ENCODE measurements at places on chromosomes 1 and 21.
A peak's percentile ranks its signal among the peaks of the same experiment; 100 is the strongest.

DNA sequence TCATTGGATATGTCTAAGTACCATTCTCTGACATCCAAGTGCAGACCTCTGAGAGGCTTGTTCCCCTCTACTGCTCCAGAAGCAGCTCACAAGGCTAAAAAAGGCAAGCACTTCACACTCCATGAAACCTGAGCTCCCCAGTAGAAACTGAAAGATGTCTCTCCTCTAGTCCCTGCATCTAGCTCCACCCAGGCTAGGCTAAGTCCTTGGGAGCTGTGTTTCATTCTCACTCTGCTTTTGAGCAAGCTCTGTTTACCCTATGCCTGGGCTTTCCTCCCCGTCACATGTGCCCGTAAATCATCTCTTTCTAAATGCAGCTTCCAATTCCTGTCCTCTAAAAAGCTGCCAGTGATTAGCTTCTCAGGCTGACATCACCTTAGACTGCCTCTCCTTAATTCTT lies 39.0 kb downstream of the LRRC71 start:
- no peak for DNase-seq

DNA sequence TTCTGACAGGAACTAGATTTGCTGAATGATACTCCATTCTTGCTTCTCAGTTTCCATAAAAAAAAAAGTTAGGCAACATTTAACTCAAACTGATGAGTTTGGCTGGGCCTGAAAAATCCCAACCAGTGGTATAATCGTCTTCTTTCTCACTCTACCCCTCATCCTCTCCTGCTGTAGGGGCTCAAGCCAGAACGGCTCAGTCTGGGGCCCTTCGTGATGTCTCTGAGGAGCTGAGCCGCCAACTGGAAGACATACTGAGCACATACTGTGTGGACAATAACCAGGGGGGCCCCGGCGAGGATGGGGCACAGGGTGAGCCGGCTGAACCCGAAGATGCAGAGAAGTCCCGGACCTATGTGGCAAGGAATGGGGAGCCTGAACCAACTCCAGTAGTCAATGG lies 1.6 kb downstream of the TXLNA start:
- no peak for DNase-seq

- DNase-seq, result no peak
Observed at GRCh38 chr1:50183378-50184133, 74.8 kb downstream of the ELAVL4 start.

DNA sequence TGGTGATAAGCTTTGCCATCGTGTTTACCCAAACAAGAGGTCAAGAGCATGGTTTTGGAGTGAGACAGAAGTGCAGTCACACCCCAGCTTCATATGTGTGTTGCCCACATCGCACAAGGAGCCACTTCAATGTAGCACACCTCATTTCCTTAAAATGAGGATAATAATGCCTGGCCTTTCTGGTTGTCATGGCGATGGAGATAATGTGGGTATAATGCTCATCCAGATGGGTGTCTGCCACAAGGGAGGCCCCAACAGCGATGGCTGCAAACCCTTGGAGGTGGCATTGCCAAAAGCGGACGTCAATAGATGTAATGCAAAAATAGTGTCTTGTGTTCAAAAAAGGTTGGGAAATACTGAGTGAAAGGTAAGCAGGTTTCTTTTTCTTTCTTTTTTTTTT lies 83.1 kb upstream of the AJAP1 start:
- no peak for DNase-seq

DNA sequence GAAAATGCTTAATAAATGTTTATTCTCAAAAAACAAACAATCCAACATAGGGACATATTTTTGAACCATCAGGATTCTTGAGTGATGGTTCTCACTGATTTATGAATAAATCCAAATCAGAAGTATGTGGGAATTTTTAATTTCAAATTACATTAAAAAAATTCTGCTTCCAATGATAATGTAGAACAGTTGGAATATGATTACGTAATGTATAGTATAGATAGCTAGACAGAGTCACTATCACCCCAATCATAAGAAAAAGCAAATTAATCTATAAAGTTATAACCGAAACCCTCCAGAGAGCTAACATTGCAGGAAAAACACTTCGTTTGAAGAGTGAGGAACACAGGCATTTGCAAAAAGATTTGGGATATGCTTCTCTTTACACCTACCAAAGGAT lies 1600.6 kb upstream of the B3GALT2 start:
- DNase-seq, result no peak

- no peak for DNase-seq
Observed at GRCh38 chr1:32470991-32471694, 6.3 kb downstream of the ZBTB8B start.

GRCh38 chr1:47031059-47031458 lies 7.6 kb downstream of the CYP4X1 start:
- no peak for DNase-seq

DNA sequence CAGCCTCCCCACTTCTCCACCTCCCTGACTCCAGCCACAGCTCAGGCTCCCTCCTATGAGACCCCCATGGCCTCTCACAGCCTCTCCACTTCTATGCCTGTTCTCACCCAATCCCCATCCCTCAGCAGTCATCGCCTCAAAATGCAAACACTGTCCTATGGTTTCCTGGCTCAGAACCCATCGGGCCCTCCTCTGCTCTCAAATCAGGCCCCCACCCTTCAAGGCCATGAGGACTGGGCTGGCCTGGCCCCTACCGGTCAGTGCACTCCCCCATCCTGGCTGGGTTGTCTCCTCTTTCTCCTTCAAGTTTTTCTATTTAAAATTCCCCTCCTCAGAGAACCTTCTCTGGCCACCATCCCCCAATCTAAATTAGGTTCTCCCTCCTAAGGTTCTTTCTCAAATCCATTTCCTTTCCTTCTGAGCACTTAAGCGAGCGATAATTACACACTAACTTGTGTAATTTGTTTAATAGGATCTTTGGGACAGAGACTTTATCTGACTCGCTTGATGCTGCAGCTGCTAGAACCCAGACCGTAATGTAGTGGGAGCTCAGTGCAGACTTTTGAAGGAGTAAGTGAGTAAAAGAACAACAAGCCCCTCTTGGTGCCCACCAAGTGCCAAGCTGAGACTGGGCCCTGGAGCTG lies 347.2 kb downstream of the MATN1 start:
- no peak for DNase-seq

- DNase-seq, result no peak
Observed at GRCh38 chr1:206708882-206709281, 24.2 kb downstream of the MAPKAPK2 start.

DNA sequence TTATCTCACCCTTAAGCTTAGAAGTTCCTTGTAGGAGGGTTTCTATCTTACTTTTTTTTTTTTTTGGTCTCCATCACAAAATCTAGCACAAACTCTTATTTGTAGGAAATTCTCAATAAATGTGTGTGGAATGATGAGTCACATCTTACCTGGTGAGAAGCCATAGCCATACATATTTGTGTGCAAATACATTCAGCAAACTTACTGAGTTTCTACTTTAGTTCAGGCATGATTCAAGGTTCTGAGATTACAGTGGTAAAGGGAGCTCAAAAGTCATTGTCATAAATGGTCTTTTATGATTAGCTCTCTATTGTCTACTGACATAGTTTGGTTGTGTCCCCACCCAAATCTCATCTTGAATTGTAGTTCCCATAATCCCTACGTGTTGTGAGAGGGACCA lies 193.1 kb upstream of the UBE2U start:
- DNase-seq, result no peak

DNA sequence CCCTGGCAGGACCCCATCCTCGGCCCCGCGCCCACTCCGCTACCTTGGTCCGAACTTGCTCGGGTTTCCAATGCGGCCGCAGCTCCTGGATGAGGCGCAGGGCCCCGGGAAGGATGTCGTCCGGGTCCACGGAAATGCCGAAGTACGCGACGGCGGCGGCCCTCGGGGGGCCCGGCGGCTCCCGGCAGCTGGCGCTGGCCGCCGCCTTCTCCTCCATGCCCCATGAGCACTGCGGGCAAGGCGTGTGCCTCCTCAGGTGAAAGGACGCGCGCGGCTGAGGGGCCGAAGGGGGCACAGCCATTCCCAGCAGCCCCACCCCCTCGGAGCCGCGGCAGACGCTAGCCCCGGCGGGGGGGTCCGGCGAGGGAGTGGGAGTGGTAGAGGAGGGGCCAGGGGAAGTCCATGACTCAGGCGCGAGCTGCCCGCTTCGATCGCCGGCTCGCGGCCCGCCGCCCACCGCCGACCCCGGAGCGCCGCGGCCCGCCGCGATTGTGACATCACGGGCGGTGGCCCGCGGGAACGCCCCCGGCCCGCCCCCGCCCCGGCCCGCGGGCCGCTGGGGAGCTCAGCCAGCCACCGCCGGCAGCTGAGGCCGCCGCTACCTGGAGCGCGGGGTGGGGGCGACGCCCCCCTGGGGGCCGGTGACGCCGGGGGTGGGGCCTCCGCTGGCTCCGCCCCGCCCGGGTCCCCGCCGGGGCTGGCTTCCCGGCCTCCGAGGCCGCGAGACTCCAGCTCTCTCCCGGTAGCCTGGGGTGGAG lies at the start of gene ETNK2:
TSS of gene ETNK2 (minus strand) at position 493 of the 758 bp plus-strand sequence. CDS start at position 301, 192 bp downstream.
- peak; percentile 41 for DNase-seq

DNA sequence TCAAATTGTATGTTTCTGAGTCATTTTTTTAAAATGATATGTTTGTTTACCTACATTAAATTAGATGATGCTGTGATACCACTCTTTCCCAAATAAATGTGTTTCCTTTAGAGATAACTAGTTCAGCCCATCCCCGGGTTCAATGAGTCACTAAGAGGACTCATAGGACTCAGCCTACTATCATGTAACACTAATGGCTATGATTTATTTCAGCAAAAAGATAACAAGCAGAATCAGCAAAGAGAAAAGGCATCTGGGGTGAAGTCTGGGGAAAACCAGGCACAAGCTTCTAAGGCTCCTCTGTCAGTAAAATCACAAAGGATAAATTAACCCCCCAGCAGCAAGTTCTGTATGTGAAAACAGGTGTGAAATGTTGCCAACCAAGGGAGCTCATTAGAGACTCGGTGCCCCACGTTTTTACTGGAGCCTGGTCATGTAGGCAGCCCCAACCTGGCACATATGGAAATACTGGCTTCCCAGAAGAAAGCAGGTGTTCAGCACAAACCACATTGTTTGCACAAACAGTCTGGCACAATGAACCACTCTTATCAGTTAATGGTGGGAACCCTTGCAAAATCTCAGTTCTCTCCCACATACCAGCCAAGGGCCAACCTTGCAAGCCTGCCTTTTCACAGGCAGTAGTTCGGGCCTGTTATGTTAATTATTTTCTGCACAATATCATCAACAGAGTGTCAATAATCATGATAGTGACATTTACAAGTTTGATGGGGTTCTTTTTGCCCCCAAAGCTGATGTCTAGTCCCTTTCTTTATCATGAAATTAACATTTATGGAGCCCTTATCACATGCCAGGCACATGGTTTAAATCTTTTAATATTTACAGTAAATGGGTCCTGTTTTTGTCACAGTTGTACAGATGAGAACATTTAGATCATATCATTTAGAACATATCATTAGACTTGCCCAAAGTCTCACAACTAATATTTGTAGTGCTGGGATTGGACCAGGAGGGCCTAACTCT lies 23.1 kb upstream of the CNN3 start:
- no peak for DNase-seq

DNA sequence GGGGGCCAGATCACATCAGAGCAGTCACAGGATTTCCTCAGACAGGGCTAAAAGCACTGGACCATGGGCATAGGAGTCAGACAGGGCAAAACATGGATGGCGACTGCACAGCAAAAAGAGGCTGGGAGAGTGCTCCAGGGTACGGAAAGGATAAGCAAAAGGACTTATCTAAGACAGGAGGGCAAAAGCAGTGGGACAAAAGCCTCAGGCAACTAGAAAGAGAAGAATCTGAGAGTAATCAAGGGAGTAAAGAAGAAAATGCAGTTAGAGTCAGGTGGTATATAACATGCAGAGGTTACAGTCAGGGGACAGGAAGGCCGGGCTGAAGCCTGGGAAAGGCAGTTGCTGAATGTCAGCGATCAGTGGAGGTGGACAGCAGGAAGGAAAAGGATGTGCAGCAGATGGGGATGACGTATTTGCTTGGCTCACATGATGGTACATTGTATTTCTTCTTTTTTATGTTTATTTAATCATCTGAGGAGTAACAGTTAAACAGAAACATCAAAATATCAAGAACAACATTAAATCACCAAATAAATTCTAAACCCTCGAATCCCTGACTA lies 63.1 kb upstream of the CNN3 start:
- DNase-seq, result no peak

DNA sequence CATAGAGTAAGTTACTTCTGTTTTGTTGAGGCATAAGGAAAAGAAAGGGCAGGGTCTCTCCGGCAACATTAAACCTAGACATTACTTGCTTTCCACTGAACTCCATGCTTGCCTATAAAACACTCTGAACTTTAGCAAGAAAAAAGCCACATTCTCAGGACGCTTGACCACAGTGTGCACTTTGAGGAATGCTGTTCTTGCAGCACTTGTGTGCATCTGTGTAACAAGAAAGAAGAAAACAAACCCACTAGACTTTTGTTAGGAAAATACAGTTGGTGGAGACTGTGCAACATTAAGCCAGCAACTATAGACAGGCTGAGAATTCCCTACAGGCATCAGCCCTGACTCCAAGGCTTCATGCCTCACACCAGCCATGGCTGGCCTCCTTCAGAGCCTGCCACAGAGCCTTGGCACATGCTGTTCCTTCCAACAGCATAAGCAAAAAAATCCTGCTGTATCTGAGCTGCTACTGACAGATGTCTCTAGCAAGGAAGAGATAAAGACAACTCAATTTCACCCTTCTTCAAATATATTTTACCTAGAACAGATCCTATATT lies 5.8 kb downstream of the PDZK1 start:
- no peak for DNase-seq

DNA sequence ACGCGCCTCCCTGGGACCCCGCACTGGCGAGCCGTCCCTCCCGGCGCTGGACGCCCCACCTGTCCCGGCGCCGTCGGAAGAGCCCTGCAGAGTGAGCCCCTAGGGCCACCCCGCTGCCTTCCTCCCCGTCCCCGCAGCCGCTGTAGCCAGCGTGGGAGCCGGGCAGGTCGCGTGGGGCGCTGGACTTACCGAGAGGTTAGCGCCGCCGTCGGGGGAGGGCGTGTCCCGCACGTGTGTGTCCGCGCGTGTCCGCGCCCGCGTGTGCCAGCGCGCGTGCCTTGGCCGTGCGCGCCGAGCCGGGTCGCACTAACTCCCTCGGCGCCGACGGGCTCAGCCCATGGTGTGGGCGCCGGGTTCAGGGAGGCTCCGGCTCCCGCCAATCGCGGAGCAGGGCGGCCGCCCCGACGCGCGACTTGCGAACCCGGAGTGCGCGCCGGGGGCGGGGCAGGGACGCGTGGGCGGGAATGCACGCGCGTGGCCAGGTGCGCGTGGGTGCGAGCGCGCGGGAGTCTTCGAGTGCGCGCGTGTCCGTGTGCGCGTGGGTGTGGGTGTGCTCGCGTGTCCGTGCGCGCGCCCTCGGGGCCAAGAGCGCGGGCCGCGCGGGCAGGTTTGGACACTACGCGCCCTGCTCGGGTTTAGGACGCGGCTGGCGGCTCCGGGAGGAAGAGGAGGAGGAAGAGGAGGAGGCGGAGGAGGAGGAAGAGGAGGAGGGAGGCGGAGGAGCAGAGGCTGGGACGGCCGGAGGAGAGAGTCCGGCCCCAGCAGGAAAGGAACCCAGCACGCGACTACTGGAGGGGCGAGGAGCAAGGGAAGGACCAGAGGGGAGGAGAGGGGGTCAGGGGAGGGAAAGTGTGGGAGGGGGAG lies 145.2 kb upstream of the ETS2 start:
- DNase-seq, result no peak

- no peak for DNase-seq
Observed at GRCh38 chr1:9250411-9251381, 16.1 kb downstream of the H6PD start.
